Stimulated activated CD8-positive, alpha-beta memory T cell treated with anti-CD3 and anti-CD28 coated beads, Interleukin-7, amount 100 ng/mL, for 1 hour (primary cell): ENCODE measurements at places on chromosomes 2 and 18.

DNA sequence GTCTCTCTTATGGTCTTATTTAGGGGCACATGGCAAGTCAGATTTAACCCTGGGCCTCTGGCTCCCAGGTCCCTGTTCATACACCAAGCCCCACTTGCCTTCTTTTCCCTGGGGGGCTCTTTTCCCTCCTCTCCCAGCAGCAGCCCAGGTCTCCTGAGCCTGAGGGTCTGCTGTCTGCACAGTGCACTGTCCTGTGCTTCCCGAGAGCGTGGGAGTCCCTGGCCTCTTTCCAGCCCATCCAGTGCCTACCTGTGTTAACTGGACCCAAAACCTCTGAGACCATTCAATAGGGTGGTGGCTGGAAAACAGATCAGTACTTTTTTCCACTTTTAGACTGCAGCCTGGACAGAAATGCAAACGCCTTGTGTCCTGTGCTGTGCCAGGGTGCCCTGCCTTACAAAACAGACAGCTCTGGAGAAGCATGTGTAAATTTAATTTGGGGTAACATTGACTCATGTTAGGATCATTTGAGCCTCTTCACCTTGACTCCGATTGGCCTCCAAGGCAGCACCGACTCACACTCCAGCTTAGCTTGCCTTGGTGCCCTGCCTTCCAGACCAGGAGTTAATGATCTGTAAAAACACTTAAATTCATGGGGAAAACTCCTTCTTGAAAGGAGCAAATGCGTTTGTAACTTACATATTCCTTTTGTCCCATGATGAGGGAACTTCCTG lies 34.3 kb downstream of the TWIST2 start:
- no peak for DNase-seq

GRCh38 chr2:201403880-201404279 lies 46.7 kb upstream of the FLACC1 start:
- DNase-seq = no peak

DNA sequence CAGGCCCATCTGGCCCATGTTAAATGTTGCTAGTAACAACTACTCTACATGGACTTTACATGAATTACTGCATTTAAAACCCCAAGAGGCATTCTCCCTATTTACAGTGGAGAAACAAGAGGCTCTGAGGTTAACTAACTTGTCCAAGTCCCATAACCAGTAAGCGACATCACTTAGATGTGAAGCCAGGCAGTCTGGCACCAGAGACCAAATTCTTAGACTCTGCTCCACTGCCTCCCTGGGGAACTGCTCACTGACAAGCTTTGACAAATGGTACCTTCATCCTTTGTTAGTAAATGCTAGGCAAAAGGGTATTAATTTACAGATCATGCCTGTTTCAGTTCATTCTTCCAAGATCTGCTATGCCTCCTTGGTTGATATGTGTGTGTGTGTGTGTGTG lies 124.8 kb downstream of the AFF3 start:
- DNase-seq = no peak

DNA sequence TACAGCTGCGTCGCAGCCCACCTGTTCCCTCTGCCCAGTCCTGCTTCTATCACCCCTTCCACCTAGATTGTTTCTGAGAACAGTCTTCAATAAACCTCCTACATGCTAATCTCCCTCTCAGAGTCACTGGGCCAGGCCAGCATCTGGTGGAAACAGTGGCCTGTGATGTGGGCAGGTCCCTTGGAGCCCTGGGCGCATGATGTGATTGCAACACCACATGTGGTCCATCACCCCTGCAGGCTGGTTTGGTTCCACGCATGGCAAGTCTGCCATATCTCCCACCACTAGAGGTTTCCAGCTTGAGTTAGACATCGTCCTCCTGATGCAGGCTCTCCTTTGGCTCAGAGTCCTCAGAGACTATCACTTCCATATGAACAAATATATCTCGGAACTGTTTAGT lies 83.5 kb downstream of the PRKCE start:
- DNase-seq = no peak

DNA sequence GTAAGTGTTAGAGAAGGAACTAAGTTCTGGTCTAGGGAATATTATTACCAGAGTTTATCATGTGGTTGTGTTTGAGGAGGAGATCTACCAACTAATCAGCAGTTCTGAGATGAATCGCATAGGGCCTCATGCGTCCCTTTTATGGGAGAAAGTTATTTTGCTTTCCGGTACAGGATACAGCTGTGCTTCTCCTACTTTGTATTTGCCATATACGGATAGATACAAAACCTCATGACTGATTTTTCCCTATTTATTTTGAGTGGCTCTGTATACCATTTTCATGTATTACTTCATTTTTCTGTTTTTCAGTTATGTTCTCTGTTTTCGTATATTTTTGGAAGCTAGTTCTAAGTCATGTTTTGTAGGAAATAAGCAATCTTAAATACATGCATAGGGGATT lies 66.8 kb downstream of the ACSL3 start:
- no peak for DNase-seq

DNA sequence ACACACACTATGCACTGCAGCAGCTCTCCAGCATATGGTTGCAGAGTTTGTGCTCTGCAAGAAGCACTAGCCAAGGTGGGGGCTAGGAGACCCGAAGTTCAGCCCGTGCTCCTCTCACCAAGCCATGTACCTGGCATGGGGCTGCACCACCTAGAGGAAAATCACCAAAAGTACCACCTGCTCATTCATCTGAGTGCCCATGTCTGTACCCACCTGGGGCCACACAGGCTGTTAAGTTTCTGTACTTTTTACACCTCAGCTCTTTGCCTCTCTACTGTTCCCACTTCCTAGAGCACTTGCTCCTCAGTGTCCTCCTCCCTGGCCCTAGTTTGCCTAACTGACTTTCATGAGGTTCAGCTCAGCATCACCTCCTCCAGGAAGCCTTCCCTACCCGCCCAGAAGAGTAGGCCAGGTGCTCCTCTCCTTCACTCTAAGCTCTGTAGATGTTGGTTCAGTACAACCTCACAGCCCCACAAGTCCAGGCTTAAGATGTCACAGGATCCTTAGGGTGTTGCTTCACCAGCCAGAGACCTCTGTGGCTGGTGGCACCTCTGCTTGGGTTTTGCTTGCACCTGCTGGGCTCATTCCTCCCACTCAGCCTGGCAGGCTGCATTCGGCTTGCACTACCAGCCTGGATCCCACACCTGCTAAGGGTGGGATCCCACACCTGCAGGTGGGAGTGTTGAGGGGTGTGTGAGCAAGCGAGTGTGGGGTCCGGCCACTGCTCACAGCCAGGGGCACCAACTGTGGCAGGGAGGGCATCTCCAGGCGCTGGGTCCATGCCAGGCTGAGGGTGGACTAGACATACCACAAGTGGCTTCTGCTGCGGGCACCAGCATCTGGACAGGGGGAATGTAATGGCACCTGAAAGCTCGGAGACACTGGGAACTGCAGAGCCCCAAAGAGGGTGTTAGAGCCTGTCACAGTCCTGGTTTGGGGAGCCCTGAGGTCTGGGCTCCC lies 10.2 kb upstream of the TFCP2L1 start:
- DNase-seq = no peak

DNA sequence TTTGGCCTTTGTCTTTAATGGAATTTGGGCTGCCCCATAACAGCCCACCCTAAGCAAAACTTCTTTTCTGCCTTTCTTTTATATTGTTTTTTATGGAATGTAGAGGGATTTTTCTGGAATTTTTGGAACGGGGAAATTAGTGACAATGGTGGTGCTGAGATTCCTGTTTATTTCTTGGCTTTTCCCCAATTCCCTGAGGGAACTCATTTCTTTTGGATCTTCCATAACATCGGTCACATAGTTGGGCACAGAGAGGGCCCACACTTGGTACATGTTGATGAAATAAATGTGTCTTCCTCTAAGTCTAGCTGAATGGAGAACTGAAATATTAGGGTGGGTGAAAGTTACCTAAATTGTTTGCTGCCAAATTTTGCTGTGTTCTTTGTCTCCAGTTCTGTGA lies 191.6 kb upstream of the TNP1 start:
- DNase-seq = no peak

- DNase-seq = no peak
Measured at GRCh38 chr2:54519841-54520459, 63.8 kb downstream of the SPTBN1 start.

DNA sequence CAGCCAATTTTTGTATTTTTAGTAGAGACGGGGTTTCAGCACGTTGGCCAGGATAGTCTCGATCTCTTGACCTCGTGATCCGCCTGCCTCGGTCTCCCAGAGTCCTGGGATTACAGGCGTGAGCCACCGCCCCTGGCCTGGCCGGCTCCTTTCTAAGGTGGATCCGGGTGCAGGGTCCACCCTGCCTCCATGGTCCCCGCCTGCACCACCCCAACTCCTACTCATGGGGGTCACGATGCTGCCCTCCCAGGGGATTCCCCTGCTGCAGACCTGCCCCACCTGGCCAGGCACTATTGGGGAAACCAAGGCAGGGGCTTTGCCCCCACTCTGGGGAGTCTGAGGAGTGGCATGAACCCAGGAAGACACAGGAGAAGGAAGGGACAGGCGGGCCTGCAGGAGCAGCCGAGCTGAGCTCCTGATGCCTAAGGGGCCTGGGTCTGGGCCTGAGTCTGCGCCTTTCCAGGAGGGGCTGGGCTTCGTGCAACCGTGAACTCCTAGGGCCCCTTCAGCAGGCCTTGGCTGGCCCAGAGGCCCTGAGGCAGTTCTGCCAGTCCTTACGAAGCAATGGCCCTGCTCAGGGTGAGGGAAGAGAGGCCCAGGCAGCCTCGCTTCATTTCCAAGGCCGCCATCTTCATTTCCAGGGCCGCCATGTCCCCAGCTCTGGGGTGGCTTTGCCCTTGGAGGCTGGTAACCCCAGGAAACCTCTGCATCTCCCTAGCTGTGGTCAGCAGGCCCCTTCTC lies 67.2 kb upstream of the SMAD7 start:
- no peak for DNase-seq

DNA sequence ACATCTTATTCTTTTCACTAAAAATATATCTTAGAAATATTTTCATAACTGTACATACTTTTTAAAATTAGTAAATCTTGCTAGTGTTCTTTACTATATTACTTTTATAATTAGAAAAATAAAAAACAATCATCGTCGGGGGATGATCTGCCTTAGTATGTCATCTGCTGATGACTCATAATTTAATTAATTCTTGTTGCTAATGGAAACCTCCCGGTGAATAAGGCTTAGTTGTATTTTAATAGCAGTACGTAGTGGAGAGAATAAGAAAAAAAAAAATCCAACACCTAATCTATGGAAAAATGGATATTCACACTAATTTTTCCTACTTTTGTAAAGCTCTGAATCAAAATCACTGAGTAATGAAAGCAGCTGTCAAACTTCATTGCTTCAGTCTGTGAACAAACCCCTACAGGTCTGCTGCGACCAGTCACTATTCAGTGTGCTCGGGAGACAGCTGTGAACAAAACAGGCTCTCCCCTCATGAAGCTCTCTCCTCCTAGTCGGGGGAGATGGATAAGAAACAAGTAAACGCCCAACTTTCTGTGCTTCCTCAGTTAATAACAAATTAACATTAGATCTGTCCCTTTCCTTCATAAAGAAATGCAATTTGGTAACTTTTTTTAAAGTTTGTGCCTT lies 97.4 kb upstream of the UPP2 start:
- DNase-seq = no peak

GRCh38 chr18:77344786-77345500 lies 95.3 kb downstream of the GALR1 start:
- DNase-seq = no peak

DNA sequence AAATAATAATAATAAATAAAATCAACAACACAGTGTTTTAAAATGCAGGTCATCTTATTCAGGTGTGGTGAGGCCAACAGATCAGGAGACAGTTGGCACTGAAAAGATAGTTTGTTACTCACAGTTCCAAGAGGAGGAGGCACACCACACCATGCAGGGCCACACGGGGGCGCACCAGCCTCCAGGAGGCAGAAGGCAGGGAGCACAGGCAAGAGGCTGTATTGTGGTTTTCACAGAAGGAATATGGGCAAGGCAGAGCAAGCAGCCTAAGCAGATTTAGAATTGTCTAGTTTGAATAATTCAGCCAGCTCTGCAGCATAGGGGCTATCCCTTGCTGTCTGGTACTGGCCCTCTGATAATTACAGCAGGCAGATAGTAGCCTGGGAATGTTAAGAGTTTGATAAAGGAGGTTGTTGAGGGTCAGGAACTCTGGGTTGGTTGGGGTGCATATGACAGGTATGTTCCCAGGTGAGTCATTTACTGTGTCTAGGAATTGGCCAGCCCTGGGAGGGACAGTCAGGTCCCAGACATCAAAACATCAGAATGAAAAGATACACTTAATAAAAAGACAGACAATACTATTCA lies 31.3 kb downstream of the KIAA2012 start:
- no peak for DNase-seq

DNA sequence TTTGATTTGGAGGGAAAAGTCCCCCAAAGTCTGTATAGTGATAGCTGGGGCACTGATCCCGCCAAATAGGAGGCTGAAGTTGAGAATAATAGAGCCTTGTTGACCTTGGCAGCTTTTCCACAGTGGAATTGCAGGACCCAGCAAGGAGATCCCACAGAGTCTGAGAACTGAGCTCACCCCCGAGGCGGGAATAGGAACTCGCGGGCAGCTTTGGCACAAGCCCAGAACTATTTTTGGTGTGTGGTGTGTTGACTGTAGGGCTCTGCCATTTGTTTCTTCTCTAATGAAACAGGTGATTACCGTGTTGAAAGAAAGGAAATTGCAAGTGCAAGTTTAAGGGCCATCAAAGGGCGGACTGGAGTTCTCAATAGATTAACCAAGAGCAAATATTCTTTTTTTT lies 34.0 kb downstream of the SH3RF3 start:
- no peak for DNase-seq

DNA sequence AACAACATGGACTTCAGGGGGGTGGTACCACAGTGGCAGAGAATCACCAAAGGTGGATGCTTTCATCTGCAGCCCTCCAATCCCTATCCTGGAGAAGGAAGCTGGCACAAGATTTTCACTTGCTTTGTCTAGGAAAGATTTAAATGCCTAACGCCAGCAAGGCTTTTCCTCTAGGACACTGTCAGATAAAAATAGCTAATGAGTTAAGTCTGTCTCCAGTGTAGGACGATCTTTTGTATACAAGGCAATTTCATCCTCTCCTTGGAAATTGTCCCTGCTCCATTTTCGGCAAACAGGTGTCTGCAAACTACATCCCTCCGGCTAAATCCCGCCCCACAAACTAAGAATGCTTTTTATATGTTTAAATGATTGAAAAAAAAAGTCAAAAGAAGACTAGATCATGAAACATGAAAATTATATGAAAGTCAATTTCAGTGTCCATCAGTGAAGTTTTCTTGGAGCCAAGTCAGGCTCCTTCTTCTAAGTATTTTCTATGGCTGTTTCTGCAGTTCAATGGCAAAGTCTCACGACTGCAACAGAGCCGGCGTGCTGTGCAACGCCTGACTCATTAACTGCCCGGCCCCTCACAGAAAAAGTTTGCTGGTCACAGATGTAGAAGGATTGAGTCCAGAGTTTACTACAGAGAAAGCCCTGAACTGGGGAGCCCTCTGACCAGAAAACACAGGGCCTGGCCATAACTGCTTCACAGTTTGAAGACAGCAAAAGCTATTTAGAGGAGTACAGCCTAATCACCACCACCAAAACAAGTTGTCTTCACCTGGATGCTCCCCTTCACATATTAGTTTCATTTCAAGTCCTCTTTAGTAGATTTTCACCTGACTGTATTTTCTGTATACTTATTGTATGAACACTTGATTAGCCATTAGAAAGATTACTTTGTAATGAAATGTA lies 52.3 kb downstream of the PIEZO2 start:
- no peak for DNase-seq

GRCh38 chr18:41009926-41010325 lies 945.1 kb upstream of the PIK3C3 start:
- no peak for DNase-seq
